Caki2 (cell line): ENCODE measurements at places on chromosomes 5 and 9. TPM values are rescaled to one million over a fixed set of nuclear protein-coding genes. Genes with fewer than 3 reads are reported as not detected.

DNA sequence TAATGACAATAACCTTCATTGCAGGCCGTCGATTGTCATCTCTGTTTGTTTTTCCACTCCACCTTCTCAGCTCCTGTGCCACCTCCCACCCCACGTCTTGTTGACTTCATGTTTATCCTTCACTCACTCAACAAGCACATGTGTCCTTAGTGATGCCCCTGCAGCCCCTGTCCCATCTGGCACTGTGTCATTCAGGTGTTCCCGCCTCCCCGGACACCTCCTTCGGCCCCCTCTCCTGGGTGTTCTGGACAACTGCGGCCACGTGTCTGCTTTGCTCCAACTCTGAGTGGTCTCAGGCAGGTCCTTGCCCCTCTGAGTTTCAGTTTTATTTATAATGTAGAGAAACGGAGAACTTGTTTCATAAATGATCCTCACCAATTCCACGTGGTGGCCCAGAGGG, 91.0 kb upstream of the COL5A1 start:
- DNase-seq: no peak

DNA sequence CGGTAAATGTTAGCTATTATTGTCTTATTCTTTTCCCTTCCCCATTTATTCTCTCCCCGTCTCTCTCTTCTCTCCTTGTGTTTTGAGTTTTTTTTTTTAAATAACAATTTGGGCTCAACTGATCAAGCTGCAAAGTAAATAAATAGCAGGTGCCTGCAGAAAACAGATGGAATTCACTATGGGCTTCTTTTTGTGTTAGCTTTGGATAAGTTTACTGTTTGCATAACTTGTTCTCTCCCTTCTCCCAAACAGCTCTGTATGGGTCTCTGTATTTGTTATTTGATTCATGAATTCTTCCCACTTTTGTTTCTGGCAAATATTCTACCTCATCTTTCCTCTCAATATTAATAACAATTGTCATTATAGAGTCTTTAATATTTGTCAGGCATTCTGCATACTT, 111.8 kb upstream of the ASTN2 start:
- no peak for DNase-seq

DNA sequence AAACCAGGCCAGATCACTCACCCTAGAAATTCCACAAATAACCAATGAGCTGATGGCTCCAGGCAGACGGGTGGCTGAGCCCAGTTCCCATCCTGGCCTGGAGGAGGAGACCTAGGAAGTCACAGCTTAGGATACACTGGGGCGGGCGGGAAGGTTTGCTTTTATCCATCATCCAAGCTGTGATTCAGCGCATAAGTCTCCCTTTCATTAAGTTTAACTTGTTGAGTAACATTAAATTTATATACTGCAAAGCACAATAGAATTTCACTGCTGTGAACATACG, 55.7 kb downstream of the THBS4 start:
- DNase-seq: no peak

DNA sequence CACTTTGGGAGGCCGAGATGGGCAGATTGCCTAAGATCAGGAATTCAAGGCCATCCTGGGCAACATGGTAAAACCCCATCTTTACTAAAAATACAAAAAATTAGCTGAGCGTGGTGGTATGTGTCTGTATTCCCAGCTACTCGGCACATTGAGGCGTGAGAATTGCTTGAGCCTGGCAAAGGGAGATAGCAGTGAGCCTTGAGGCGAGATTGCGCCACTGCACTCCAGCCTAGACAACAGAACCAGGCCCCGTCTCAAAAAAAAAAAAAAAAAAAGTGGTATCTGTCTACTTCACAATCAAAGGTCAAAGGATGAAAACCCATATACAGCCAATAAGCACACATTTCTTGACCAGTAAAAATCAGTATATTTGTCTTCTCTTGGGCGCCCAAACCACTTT, 728.5 kb upstream of the ADAMTS16 start:
- DNase-seq: no peak

DNA sequence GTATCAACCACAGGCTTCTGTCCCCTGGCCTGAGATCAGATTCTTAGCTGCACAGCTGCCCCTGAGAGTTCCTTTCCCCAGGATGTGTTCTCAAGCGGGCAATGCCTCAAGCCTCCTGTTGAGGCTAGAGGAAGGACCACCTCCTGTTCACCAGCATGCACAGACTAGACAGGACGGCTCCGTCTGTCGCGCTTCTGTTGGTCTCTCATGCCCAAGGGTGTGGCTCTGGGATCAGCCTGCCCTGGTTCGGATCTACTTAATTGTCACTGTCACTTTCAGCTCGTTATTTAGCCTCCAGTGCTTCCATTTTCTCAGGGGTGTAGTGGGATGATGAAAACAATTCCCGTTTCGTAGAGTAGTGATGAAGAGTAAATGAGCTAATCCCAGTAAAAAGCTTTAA, 103.1 kb downstream of the KCNIP1 start:
- DNase-seq: peak; percentile 26

DNA sequence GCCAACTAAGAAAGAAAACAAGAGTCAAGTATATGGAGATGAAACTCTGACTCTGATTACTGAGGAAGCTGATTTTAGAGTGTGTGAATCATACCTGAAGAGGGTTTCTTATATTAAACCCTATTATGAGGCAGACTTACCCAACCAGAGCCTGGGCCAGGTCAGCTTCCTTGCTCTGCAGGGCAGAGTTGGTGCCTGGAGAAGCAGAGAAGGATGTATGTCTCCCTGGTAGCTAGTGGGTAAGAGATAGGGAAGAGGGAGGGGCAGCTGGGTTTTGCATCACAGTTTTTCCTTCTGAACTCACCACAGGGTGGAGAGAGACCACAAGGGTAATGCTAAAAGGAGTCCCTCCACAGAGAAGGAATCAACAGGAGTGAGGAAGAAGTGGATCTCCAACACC, 104.1 kb downstream of the CMYA5 start:
- no peak for DNase-seq

DNA sequence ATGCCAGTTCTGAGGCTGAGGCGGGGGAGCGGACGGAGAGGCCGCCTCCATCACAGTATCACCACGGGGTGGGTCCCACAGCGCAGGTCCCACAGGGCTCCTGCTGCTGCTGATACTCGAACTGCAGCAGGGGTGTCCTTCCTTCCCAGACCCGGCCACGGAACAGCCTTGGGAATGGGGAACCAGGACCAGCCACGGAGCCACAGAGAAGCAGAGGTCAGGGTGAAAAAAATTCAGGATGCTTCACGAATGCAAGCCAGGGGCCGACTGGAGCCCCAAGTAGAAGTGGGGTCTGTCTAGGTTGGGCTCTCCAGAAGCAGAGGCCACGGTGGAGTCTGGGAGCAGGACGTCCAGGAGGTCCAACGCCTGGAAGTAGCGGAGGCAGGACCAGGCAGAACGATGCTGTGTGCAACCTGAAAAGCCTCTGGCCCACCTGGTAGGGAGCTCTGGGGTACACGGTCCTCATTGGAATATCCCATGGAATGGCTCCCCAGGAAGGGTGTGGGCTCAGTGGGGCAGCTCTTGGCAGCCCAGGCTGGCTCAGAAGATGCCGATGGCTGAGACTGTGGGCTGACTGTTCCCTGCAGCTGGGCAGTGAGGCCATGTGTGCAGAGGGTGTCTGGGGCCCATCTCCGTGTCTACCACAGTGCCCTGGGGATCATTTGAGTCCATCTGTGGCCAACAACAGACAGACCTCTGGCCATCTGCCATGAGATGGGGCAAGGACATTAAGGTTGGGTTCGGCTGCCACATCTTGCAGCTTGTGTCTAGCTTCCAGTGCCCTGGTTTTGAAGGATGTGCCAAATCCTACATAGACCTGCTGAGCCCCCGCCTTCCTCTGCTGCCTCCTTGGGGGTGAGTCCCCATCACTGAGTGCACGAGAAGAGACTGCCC, 66.9 kb upstream of the FCN1 start:
- no peak for DNase-seq

GRCh38 chr9:32873131-32873530, 89.8 kb downstream of the TMEM215 start:
- DNase-seq: no peak

DNA sequence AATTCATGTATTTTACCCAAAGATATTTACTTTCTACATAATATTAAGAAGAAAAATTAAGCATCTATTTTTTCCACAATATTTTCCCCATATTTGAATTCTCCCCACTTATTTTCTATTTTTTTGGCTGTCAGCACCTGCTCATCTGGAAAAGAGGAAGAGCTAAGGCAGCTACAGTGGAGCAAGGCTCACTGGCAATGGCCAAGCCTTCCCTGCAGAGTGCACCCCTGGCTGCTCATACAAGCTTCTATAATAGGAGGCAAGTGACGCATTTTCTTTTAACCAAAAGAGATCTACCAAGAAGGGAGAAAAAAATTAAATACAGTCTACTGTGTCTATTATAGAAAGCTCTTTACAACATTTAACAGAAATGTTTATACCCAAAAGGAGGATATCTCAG, 72.5 kb downstream of the AUH start:
- no peak for DNase-seq

DNA sequence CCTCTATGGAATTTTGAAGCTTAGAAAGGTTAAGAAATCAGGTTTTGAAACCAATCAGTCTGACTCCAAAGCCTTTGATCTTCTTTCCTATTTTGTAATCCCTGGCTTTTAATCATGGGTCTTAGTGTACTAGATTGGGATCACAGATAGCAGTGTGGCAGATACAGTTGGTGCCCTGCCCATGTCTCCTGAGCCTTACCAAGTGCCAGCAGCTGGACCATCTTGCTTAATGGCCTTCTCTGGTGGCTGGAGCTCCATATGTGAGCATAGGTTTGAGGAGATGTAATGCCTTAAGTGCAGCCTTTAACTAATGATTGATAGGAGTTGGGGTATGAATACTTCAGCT, 16.7 kb upstream of the RIC1 start:
- no peak for DNase-seq

GRCh38 chr9:1775230-1775629, 239.9 kb upstream of the SMARCA2 start:
- no peak for DNase-seq

- DNase-seq: no peak
Measured at GRCh38 chr5:137736496-137736895, 607 bp upstream of the KLHL3 start.

GRCh38 chr5:121038438-121038837, 574.3 kb downstream of the PRR16 start:
- no peak for DNase-seq

- no peak for DNase-seq
Measured at GRCh38 chr5:156624686-156625085, 225.4 kb upstream of the PPP1R2B start.

GRCh38 chr5:139147483-139148087, 50.6 kb downstream of the SIL1 start:
- no peak for DNase-seq

GRCh38 chr5:149405550-149406202, 26.6 kb upstream of the IL17B start:
- no peak for DNase-seq

GRCh38 chr9:13446938-13447842, 167.7 kb upstream of the MPDZ start:
- DNase-seq: no peak

GRCh38 chr5:35954175-35954574, 15.8 kb upstream of the CAPSL start:
- DNase-seq: no peak

DNA sequence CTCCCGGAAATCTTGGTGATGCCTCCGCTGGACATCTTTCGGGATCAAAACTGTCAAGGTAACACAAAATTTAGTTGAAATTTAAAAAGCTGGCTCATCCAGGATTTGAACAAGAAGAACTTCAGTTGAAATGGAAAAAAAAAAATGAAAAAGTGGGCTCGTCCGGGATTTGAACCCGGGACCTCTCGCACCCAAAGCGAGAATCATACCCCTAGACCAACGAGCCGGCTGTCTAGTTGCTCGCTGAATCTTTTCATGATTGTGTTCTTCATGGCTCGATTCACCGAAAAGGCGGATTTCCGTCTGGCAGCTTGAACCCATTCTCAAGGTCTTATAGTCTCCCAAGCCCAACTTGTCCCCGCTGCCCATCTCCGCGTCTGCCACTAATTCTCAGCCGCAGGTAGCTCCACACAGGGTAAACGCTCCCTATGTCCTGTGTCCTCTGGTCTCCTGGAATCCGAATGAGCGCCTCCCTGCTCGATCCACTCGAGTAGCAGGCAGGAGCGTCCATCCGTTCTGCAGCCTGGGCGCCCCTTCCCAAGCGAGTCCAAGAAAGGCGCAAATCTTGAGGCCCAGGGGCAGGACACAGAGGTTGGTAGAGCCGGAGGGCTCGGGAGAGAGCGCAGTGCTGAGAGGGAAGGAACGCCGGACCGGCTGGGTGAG, 16.2 kb downstream of the TRIM7 start:
- DNase-seq: peak; percentile 90

DNA sequence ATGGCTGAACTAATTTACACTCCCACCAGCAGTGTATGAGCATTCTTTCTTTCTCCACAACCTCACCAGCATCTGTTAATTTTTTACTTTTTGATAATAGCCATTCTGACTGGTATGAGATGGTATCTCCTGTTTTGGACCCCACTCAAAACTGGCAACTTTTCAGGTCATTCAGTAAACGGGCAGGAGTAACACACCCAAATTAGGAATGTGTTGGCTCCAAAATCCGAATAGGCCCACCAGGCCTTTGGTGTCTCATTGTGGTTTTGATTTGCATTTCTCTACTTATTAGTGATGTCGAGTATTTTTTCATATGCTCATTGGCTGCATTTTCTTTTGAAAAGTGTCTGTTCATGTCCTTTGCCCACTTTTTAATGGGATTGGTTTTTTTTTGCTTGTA, 517.1 kb downstream of the TMEM232 start:
- DNase-seq: peak; percentile 51

GRCh38 chr5:168286386-168286785, 5.1 kb upstream of the WWC1 start:
- peak; percentile 30 for DNase-seq

DNA sequence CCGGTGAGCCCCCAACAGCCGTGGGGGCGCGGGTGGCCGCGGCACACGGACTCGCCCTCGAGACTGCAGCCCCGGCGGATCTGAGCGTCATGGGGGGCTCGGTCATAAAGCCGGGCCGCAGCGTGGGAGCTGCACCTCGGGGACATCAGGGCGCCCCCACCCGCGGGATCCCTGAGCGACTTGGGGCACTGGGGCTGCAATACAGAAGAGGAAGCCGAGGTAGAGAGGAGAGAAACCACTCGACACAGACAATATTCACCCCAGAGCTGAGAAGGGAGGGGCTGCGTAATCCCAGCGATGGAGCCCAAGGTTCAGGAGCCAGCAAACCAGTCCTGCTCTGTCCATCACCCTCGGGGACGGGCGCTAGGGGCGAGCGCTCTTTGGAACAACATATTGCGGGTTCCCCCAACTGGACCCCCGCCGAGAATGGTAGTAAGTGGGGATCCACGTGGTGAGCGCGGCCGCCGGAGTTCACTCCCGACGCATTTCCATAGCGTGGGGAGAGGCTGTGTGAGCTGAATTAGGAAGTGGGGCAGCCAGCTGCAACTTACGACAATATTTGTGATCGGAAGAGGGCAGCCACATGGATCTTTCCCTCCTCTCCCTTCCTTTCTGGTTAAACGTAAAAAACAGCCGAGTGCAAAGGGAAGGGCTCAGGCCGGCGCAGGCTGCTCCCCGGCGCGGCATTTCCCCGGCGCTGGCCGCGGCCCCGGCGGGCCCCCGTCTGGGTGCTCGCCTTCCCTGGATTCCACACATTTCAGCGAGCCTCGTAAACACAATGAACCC, 9.9 kb downstream of the PTCH1 start:
- DNase-seq: peak; percentile 69

TRPM3 gene
- 0.37 TPM in 1 of 2 replicates, not detected in the other for total RNA-seq

TMC1 gene
- not detected in 2 replicates for total RNA-seq

NSA2 gene
- 14.4 and 22.8 TPM in 2 replicates for total RNA-seq

IFNA8 gene
- not detected in 2 replicates for total RNA-seq

PCDHB5 gene
- total RNA-seq: 13.9 and 17.1 TPM in 2 replicates

SHB gene
- total RNA-seq: 32.0 and 33.6 TPM in 2 replicates

LRRC70 gene
- not detected in 2 replicates for total RNA-seq

GRXCR2 gene
- not detected in 2 replicates for total RNA-seq
